Osteocyte (in vitro differentiated cells): ENCODE measurements at places on chromosomes 11 and 22. TPM values are rescaled to one million over a fixed set of nuclear protein-coding genes. Genes with fewer than 3 reads are reported as not detected.

GRCh38 chr11:134068829-134069425 is at the start of gene JAM3:
Gene JAM3 (plus strand): TSS chr11:134069072. CDS start chr11:134069084, 12 bp downstream.
- H3K27me3 ChIP-seq, result peaks cover 30% of the 10 kb centered on the region
- H3K27ac ChIP-seq, result peak within 1 kb of the TSS; percentile 98
- H3K36me3 ChIP-seq, result no peaks in the 10 kb centered on the region

GRCh38 chr22:27107824-27108223 is 450.4 kb downstream of the MIAT start:
- no peaks in the 10 kb centered on the region for H3K27me3 ChIP-seq
- DNase-seq, result no peak
- H3K4me1 ChIP-seq, result peaks cover 95% of the 10 kb centered on the region
- no peak overlapping the region for H3K4me3 ChIP-seq

DNA sequence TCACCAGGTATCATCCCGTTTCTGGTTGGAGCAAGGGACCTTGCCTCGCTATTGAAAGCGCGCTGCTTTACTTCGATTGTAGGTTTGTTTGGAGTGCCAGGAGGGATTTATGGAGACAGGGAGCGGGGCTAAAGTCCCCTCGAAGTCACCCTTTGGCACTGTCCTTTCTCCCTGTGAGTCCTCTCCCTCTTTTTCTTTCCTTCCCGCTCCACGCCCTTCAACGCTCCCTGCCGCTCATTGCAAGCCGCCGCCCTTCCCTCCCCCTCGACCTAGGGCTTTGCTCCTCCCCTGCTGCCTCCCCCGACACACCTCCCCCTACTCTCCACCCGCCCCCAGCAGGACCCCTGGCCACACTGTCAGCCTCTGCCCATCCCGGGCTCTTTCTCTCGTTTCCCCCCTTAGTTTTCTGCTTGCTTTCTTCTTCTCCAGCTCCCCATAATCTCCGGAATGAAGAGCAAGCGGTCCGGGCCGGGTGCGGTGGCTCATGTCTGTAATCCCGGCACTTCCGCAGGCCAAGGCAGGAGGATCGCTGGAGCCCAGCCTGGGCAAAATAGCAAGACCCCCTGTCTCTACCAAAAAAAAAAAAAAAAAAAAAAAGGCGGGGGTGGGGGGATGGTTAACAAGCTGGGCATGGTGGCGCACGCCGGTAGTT is 41.0 kb downstream of the AHNAK start:
- no peak overlapping the region for H3K4me3 ChIP-seq
- no peak overlapping the region for H3K27ac ChIP-seq
- no peaks in the 10 kb centered on the region for H3K27me3 ChIP-seq
- DNase-seq, result no peak
- H3K36me3 ChIP-seq, result no peaks in the 10 kb centered on the region

CACNA1I gene
- total RNA-seq, result 0.03 TPM in 2 replicates
